Left renal cortex interstitium (tissue), 4 donors: ENCODE measurements at places on chromosomes 5 and 9.

- no peak for DNase-seq
These were observed 150.2 kb downstream of the TRIM32 start for GRCh38 chr9:116837018-116837989.

- no peak for DNase-seq
These were observed 16.8 kb downstream of the MGAT1 start for GRCh38 chr5:180785794-180786221.

DNA sequence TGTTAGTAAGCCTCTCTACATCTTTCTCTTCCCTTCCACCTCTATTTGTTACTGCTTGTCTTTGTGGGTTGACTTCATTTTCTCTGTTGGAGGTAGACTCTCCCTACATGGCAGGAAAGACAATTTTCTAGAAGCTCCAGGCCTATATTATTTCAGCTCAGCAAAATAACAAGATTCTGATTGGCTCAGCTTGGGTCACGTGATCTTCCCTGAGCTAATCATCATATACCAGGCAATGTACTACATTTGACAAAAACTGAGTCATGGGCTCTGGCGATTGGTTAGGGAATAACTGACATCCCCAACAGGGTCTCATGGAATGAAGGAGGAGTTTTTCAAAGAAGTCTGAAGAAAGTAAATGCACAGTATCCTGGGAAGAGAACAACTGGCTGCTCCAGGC is 65.6 kb upstream of the NR3C1 start:
- no peak for DNase-seq

GRCh38 chr5:179264053-179264782 is 81.0 kb downstream of the ADAMTS2 start:
- no peak for DNase-seq

- no peak for DNase-seq
These were observed 68.0 kb downstream of the FGF10 start for GRCh38 chr5:44321144-44321725.

DNA sequence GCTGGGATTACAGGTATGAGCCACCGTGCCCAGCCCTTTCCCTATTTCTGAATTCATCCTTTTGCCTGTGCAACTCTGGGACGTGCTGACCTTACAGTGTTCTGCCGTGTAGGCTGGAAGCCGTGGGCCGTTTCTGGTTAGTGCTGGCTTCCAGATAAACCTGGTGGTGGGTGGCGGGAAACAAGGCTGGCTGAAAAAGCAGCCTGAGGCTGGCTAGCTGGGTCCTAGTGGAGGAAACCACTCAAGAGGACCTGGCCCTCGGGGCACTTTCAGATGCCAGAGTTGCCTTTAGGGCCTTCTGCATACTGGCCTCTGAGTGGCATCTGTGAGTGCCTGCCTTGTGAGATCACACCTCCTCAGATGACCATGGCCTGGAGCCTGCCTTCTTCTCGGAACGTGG is 26.9 kb downstream of the GALNT12 start:
- DNase-seq, result no peak

DNA sequence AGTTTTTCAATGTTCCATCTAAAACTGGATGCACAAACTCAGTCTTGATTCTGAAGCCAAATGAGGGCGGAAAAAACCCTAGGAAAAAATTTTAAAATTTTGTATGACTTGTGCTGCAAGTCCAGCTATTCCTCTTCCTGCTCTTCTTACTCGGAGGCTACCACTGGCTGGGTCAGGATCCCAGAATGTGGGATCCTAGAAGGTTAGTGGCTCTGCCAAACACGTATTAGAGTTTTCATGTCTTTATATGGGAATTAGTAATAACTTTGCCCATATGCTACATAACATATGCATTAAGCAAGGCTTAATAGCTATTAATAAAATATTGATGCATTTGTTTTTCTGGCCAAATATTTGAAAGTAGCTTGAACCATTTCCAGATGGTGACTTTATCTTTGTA is 458.3 kb downstream of the AGTPBP1 start:
- no peak for DNase-seq

GRCh38 chr5:81359108-81359507 is 34.8 kb downstream of the ACOT12 start:
- no peak for DNase-seq

- DNase-seq, result no peak
These were observed at the start of gene ADAMTS12 for GRCh38 chr5:33891788-33892619. Gene ADAMTS12, minus strand, starts transcription at chr5:33891990. Its CDS starts 134 bp downstream, at chr5:33891856.

GRCh38 chr5:171678646-171679045 is 107.0 kb upstream of the SMIM23 start:
- no peak for DNase-seq

GRCh38 chr9:86945728-86946200 is 1.5 kb downstream of the GAS1 start:
- DNase-seq, result no peak

GRCh38 chr9:4590430-4591122 is 71.5 kb upstream of the PLPP6 start:
- DNase-seq, result no peak

DNA sequence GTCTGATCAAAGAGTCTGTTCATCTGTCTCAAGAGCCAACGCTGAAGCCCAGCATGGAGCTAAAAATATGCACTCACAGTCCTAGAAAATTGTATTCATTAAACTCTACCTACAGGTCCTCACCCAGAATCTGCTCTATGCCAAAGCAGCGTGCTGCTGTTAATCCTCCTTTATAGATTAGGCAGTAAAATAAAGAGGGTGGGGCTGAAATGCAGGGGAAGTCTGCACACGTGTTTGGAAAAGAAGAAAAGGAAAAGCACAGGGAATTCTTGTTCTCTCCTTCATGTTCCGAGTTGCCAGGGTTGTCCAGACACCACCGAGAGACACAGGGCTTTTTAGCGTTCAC is 121.4 kb upstream of the TMEM161B start:
- no peak for DNase-seq

DNA sequence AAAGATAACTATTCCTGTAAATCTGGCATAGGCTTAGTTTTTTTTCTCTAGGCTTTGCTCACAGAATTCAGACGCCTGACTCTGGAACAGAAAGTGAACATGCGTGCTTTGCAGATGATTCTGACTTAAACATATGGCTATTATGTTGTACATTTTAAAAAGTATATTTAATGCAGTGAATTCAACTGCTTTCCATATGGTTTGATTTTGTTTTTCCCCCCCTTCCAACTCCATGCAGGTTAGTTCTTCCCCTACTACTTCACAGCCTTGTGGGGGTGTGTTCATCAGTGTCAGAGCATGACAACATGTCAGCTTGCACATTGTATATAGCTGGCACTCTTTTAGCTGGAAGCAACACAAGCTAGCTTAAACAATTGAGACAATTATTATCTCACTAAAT is 226.8 kb downstream of the TMEM167A start:
- no peak for DNase-seq

DNA sequence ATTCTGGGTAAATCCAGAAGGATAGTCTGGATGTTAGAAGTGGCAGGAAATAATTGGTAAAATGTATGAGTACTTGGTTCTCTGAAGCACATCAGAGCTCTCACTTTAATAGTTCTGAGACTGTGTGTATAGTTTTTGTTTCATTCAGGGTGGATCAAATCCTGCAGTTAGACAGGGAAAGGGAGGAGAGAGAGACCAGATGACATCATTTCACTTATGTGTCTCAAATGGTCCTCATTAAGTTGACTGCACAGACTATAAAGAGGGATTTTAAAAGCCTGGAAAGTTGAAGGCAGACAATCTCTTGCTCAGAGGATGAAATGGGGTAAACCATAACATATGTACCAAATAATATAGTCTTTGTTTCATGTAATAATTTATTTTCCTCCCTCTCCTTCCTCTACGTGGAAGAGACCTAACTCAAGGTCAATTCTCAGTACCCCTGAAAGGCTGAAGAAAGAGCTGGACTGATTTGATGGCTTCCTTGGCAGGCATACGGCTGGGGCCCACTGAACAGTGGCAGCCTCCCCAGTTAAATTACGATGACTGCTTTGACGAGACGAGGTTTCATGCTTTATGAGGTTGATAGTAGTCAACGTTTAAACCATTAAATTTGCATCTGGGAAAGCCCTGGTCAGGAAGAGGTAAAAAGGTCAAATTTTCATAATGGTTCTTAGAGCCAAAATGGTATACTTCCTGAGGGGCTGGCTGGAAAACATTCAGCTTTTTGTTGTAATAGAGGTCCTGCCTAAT is 395.1 kb upstream of the RPS23 start:
- DNase-seq, result no peak

DNA sequence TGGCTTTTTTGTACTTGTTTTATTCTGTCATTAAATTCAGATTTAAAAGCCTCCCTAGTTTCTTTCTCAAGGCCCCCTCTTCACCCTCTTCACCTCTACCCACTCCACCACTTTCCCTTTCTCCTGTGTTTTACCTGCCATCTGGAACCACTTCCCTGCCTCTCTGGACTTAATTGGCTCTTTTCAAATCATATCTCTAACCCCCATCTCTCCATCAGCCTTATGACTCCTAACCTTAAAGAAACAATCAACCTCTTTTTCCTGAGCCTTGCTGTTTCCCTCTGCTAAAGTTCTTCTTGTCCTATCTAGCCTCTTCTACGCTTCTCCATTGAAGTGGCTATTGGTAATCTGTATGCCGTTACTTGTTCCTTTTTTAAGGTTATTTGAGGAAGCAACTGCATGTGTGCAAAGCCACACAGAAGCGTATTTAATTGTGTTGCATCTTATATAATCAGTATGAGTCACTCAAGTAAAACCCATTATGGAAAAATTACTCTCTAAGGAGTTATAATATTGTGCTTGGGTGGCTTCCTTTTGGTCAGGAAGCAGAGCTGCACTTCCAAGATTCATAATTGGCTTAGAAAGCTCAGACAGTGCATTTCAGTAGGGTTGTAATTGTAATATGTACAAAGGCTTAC is 653.6 kb upstream of the ITGA1 start:
- no peak for DNase-seq

GRCh38 chr9:110486218-110486617 is 93.3 kb downstream of the SVEP1 start:
- no peak for DNase-seq

- no peak for DNase-seq
These were observed 123.9 kb downstream of the FBXL17 start for GRCh38 chr5:108257996-108258395.

- DNase-seq, result no peak
These were observed 3.5 kb downstream of the RFESD start for GRCh38 chr5:95649842-95650620.

GRCh38 chr9:137917116-137917515 is 39.5 kb downstream of the CACNA1B start:
- no peak for DNase-seq

- DNase-seq, result no peak
These were observed 40.8 kb downstream of the BICD2 start for GRCh38 chr9:92723801-92724323.

GRCh38 chr9:135241381-135242048 is 154.0 kb downstream of the OLFM1 start:
- no peak for DNase-seq

DNA sequence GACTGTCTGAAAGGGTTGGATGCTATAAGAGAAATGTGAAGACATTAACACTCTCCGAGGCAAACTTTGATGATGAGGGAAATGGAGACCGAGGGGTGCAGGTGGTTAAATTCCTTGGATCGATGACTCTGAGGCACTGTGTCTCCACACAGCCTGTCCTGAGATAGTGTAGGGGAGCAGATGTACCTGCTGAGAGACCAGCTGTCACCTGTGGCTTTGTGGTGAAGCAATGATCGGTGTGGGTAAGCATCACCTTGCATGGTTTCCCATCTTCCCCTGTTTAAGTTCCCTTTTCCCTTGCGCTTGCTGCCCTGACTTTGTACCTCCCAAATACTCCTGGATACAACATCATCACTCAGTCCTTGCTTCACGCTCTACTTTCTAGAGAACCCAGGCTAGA is 9.8 kb upstream of the MIER3 start:
- no peak for DNase-seq

DNA sequence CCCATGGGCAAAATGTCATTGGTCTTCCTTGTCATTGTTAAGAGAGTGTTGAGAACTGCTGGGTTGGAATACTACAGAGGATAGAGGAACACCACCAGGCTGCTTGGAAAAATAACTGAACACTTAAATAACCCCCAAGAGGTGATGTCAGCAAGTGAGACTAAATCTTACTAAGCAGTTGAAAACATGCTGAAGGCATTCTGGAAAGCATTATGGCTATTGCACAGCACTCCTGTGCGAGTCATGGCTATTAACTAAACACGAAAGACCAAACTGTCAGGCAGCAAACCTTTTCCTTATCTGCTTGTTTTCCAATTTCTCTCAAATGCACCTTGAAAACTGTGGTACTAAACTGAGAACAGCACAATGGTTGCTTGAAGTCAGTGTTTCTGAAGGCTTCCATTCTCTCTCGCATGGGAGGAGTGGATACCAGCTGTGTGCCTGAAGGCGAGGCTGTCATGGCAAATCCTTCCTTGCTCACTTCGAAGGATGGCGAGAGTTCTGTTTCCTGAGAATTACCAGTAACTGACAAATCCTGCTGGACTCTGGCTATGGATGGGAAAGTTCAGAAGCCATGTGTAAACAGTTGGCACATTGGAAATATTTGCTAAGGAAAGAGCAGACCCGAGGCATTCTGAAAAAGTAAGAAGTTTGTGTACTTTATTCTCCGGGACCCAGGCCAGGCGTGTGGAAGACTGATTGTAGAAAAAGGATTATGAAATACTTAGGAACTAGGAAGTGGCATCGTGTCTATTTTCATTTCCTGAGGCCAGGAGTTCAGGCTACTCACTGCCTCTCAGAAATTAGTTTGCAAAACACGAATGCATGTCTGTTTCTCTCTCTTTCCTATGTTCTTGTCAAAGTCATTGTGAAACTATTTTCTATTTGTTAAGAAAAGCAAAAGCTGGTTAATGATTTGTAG is 182.1 kb downstream of the DMRT2 start:
- DNase-seq, result no peak

DNA sequence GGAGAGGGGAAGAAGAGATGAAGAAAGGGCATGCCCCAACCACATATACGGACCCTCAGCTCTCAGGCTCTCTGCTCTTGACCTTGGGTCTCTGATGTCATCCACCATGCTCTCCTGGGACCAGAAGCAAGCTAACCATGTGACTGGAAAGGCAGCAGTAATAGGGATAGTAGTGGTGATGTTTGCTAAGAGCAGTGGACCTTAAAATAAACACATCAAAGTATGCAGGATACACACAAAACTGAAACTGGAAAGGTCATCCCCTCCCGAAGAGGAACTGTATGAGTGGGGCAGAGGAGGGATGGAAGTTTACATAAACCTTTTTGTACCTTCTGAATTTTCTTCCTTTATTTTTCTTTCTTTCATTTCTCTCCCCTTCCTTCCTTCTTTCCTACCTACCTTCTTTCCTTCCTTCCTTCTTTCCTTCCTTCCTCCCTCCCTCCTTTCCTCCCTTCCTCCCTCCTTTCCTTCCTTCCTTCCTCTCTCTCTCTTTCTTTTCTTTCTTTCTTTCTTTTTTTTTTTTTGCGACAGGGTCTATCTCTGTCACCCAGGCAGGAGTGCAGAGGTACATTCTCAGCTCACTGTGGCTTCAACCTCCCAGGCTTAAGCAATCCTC is 8.1 kb upstream of the PTPN3 start:
- no peak for DNase-seq

GRCh38 chr5:77748160-77748559 is 28.0 kb downstream of the TBCA start:
- DNase-seq, result no peak
